Activated CD4-positive, alpha-beta T cell treated with anti-CD3 and anti-CD28 coated beads, Interleukin-2, amount 10 ng/mL, durations not matched to agents 7 days and 5 days (primary cell): ENCODE measurements at places on chromosomes 11 and 22.

- no peak for DNase-seq
Measured at GRCh38 chr11:69656536-69657455, 15.8 kb downstream of the CCND1 start.

DNA sequence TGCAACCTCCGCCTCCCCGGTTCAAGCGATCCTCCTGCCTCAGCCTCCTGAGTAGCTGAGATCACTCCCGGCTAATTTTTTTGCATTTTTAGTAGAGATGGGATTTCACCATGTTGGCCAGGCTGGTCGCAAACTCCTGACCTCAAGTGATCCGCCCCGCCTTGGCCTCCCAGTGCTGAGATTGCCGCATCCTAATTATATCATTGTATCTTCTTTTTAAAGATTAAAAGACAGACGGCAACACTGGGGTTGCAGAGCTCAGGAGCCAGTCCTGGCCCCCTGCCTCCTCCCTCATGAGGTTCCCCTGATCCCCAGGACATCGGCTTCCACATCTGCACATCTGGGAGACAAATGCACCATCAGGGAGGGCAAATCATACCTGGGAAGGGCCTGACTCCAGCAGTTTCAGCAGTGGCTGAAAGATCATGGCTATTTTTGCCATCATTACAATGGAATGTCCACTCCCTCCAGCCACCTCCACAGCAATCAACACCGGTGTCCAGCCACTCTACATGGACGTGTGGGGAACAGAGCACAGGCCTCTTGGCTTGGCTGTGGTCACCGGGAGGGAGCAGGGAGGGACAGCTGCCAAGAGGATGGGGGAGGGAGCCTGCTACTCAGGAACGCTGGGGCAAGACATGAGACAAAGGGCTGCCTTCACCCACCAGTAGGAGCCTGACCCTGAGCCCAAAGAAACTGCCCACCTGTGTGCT, 9.2 kb upstream of the CELSR1 start:
- DNase-seq = no peak

- peak; percentile 58 for DNase-seq
Measured at GRCh38 chr11:93541884-93542810, 1.0 kb downstream of the SMCO4 start.

GRCh38 chr11:110134110-110134509, 40.9 kb downstream of the ZC3H12C start:
- DNase-seq = no peak

DNA sequence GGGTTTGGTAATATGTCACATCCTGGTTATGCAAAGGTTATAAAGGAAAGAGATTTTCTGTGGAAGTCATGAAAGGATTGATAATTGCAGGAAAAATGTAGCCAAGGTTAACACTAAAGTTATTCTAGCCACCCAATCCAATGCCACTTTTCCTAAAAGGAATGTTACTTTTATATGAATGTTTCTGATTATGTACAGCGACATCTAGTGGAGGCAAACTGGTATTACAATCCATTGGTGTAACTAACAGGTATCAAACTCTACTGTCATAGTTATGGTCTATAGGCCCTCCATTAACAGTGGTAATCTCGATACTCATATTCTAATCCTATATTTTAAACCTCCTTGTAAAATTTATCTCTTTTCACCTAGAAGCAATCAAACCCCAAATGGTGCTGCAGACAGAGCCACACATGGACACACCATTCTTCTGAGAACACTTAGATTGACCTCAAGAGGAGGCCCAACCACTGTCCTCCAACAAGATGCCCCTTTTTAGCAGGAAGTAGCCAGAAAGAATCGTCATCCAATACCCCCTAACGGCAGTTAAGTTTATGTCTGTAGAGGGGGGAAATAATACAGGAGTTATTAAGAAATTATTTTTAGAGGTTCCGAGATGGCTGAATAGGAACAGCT, 74.9 kb upstream of the RAG2 start:
- peak; percentile 46 for DNase-seq

GRCh38 chr22:21755851-21756284, 20.3 kb upstream of the YPEL1 start:
- DNase-seq = no peak

- no peak for DNase-seq
Measured at GRCh38 chr11:103488031-103488461, 378.8 kb downstream of the DYNC2H1 start.

DNA sequence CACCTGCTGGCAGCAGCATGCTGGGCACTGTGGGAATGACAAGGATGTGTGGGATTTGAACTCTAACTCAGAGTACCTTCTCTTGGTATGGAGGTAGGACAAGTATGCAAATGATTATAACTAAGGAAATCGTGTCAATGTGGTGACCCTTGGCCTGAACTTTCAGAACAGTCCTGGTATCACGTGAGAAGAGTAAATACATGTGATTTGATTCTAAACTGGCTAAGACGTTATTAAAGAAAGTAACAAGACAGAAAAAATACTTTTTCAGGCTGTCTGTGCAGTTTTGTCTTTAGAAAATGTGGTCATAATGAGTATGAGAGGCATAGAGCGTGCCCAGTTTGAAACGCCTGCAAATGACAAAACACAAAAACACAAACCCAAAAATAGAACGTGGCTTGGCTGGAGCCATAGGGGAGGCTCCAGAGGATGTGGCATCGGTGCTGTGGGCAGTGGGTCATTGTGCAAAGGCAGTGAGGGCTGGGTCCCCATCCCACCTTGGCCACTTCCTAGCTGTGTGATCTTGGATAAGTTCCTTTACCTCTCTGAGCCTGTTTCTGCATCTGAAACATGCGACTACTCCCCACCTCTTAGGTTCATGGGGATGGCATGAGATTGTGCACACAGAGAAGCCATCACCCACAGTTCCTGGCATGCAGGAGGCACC, 18.4 kb upstream of the IL2RB start:
- no peak for DNase-seq

DNA sequence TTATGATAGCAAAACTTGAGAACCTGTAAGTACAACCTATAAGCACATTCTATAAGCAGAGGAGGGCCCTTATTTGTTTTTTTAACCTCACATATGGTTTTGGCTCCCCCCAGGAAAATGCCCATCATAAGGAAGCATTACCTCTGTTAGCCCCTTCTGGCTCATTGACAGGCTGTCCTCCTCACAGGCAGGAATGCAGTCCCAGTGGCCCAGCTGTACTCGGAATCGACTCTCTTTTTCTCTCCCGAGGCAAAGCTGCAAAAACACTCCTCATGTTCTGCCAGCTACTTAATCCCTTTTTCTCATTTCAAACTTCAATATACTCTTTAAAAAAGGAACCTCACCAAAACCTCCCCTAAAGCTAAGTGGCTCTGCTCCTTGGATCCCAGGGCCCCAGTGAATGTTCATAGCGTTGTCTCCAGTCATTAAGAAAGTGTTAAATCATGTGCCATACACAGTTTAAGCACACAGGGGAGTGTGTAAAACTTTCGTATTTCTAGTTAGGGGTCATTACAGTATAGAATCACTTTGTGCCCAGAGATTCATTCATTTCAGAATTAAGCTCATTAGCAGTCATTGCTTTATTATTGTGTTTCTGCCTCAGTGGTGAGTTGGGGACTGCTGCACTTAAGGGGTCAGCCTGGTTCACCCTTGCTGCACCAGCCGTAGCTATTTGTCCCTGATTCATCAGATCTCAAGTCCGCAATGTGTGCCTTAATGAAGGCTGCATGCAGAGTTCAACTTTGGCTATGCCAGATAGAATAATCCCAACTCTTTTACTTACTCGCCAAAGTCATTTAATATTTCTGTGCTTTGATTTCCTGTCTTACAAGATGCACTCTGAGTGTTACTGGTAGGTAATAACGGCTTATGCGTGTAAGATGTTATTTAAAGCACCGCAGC, 57.6 kb downstream of the JRKL start:
- DNase-seq = no peak

DNA sequence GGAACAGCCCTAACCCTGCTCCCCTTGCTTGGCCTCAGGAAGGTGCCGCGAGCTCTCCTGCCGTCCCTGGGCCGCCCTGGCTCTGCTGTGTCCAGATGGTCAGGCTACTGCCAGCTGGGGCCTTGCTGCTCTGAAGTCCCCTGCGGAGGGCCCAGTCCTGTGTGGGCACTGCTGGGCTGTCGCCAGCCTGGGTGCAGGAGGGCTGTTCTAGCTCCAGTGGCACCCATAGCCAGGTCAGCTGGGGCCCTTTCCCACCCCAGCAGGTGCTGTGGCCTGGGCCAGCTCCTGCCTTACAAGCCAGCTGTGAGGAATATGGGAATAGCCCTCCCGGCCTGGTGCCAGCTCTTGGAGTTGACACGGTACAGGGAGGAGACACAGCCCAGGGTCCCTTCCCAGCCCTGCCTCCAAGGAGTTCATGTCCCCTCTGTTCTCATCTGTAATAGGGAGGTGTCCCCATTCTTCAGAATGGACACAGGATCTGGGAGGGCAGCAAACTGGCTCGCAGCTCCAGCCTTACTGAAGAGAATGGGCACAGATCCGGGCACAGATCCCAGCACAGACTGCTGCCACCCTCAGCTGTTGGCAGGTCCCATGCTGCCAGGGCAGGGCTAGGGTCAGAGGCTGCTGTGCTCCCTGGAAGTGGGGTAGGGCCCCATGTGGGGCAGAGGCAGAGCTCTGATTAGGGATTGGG, 3.9 kb downstream of the DERL3 start:
- no peak for DNase-seq

GRCh38 chr11:10236840-10237239, 57.2 kb downstream of the SBF2 start:
- DNase-seq = no peak

- DNase-seq = no peak
Measured at GRCh38 chr11:25159341-25159740, 662.5 kb downstream of the LUZP2 start.

- no peak for DNase-seq
Measured at GRCh38 chr11:95991101-95991500, 67.2 kb upstream of the MTMR2 start.

- DNase-seq = peak; percentile 6
Measured at GRCh38 chr11:26286472-26287066, 45.4 kb upstream of the ANO3 start.

GRCh38 chr22:44128958-44129618, 51.6 kb upstream of the PARVG start:
- no peak for DNase-seq

DNA sequence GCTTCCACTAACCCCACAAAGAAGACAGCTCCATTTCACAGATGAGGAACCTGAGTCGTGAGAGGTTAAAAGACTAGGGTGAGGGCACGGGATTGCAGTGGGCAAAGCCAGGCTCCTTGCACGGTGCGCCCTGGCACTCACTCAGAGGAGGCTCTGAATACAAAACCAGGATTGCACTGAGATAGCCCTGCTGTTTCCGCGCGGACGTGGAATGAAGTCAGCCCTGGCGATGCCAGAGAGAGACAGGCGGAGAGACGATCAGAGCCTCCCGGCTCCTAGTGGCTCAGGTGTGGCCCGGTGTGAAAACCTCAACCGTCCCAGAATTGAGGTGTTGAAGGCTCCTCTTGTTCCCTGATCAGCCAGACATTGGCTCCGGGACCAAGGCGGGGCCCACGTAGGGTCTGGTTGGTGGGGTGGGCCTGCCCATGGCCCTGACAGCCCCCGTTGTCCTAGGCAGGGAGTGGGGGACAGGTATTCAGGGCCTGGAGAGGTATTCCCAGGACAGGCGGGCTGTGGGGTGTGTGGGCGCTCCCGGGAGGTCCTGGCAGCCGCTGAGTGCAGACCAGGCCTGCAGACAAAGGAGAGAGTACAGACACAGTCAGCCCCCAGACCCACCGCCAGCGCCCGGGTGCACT, 43.1 kb upstream of the LINC01488 start:
- no peak for DNase-seq

DNA sequence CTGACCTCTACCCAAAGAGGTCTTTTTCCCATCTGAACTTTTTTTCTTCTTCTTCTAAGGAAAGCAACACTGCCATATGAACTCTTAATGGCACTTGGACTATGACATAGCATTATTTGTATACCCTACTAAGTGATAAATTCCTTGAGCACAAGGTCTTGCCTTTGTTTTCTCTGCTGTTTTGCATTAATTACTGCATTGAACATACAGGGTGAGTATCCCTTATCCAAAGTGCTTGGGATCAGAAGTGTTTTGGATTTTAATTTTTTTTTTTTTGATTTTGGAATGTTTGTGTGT, 48.8 kb downstream of the BID start:
- DNase-seq = no peak

- no peak for DNase-seq
Measured at GRCh38 chr11:92892802-92893684, 76.4 kb upstream of the MTNR1B start.

- no peak for DNase-seq
Measured at GRCh38 chr22:49570032-49570848, 257.4 kb downstream of the BRD1 start.

DNA sequence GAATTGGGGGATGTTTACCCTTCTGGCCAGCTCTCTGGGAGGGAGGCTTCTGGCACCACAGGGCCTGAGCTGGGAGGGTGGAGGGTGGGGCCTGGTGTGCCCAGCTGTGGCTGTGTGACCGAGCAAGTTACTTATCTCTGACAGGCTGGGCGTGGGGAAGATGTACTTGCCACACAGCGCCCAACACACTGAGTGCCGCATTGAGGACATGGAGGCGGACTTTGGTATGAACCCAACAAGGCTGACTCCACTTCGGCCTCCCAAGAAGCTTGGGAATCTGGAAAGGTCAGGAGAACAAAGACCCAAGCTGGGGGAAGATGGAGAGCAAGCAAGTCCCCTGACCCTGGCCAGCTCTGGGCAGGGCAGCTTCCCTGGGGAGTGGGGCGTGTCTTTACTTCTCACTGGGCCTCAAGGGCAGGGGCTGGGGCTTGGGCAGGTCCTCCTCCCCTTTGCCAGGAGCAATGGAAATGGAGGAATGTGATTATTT, 2.4 kb upstream of the MGAT3 start:
- DNase-seq = no peak

DNA sequence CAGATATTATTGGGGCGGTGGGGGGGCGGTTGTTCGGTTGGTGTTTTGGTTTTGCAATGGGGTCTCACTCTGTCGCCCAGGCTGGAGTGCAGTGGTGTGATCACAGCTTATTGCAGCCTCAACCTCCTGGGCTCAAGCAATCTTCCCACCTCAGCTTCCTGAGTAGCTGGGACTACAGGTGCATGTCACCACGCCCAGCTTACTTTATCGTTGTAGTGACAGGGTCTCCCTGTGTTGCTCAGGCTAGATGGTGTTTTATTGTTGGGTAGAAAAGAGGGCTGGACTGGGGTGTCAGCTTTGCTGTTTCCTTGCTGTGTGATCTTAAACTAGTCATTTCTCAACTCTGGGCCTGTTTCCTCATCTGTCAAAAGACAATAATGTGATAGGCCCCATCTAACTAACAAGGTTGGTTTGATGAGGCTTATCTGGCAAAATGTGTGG, 17.5 kb upstream of the MYH9 start:
- DNase-seq = peak; percentile 57

- no peak for DNase-seq
Measured at GRCh38 chr11:17263769-17264168, 12.8 kb upstream of the NUCB2 start.
